CD4-positive, alpha-beta T cell treated with Interleukin-17A for 4 hours (primary cell): ENCODE measurements at places on chromosomes 6 and 20.

DNA sequence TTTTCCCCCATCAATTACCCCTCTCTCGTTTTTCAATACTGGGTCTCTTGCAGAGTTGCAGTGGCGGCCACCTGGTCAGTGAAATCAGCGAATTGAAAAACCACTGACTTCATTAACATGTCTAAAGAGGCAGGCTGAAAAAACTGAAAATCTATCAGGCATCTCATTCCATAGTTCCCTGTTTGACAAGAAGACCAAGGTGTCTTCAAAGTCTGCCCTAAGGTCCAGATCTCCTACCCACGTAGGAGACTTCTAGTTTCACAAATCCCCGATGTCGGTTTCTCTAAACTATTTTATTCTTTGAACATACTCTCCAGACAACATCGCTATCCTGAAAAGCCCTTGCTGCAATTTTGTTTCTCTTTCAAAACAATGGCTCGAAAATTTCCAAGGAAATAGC is 796 bp upstream of the TUBB start:
- no peak for DNase-seq

DNA sequence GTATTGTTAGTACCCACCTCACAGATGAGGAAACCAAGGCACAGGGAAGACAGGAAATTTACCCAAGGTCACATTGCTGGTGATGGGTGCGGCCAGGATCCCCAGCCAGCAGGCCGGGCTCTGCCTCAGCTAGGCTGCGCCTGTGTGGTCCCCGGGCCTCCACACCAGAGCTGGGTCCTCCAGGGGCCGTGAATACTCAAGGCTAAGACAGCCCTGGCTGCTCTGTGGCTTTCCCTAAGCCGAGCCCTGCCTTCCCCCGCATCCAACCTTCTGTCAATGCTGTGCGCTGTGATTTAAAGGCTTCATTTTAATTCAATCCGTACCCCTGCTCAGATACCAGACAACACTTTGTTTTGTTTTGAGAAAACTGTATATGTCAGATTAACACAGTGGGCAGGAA is 246.7 kb downstream of the TTLL2 start:
- DNase-seq: no peak

- DNase-seq: no peak
Measured at GRCh38 chr6:54874349-54875048, 27.9 kb downstream of the FAM83B start.

DNA sequence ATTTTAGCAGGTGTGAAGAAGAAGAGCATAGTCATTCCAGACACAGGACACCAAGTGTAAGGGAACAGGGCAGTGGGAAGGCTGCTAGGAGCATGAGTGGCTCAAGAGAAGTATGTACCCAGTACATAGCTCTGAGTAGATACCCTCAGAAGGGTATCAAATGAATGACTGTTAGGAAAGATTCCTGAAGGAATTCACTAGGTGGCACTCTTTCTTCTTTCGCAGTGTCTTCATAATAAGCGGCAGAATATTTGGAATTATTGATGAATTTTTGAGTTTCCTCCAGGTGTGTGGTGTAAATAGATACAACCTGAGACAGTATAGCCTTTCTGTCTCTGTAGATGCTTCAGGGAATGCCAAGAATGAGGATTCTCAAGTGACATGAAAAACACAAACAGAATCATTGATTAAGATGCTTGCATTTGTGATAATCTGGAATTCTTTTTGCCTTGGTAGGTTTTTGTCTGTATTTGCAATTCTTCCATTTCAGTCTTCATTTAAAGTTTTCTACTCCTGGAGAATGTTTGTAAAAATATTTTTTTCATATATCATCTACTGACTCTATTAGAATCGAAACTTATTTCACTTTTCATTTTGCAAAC is 264.3 kb upstream of the RIMS1 start:
- DNase-seq: no peak

DNA sequence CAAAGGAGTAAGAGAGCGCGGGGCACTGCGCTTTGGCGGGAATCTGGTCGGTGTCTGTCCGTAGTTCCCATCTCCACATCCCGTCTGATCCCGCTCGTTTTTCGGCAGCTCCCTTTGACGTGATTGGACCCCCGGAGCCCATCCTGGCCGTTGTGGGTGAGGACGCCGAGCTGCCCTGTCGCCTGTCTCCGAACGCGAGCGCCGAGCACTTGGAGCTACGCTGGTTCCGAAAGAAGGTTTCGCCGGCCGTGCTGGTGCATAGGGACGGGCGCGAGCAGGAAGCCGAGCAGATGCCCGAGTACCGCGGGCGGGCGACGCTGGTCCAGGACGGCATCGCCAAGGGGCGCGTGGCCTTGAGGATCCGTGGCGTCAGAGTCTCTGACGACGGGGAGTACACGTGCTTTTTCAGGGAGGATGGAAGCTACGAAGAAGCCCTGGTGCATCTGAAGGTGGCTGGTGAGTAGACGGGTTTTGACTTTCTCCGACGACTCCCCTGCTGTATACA is 1.4 kb downstream of the BTN1A1 start:
- DNase-seq: peak; percentile 61

DNA sequence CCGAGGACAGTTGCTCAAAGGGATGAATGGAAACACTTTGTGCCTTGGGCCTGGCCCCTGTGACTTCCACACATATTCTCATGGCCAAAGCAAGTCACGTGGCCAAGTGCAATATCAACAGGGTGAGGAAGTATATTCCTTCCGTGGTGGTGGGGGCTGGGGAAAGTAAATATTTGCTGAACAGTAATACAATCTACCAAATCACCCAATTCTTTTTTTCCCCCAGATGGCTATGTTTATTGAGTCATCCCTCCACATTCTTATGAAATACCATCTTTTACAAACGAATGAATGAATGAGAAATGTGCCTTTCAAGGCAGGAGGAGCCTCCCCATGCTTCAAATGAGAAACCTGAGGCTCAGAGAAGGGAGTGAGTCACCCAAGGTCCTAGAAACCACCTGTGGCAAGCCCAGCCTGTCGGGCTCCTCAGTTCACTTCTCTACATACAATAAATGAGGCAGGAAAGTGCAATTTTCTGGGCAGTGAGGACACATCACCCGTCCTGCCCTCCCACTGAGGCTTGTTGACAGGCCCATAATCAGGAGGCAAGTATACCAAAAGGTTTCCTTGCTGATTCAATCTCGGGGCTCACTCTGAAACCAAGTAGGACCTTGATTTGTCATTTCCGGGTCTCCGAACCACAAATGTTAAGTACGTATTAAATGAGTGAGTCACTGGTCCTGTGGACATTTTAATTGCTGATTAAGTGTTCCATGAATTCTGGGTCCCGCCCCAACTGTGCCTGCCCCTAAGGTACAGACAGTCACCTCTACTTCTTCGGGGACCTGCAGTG is 25.3 kb upstream of the TOP1 start:
- DNase-seq: peak; percentile 66

DNA sequence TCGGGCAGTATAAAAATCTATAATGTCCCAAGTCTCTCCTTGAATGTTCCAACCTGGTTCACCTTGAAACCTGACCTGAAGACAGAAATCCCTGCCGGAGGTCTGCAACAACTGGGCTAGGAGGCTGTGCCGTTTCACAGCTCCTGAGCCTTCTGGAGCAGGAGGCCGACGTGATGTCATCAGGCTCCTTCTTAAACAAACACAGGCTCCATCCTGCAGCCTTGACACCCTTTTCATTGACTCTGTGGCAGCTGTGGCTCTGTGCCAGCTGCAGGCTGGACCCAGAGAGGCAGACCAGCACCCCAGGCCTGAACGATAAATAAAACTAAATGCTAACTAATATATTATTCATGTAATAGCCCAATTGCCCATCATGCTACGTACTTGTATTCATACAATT is 483.9 kb downstream of the CD83 start:
- no peak for DNase-seq

DNA sequence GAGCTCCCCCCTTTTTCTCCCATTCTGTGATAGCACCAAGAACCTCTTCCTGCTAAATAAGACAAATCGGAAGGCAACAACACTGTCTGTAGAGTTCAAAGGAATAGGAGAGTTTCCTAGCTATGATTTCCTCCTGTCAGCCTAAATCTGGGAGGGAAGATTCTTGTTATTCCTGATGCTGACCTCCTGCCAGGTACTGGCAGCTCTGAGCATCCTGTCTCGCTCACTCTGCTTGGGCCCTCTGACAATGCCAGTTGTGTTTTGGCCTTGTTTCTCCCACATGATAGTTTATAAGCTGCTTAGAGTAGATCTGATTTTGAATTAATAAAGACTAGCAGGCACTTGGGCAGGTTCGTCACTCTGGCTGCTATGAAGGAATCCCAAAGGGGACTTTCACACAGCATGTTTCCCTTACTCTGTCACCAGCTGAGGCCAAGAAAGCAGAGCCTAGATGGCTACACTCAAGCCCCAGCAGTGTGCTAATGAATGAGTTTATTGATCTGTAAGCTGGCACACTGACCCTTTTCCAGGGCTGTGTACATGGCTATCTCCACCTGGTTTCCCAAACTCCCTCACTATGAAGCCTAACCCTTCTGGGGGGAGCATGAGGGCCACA is 52.3 kb downstream of the UQCC1 start:
- no peak for DNase-seq

DNA sequence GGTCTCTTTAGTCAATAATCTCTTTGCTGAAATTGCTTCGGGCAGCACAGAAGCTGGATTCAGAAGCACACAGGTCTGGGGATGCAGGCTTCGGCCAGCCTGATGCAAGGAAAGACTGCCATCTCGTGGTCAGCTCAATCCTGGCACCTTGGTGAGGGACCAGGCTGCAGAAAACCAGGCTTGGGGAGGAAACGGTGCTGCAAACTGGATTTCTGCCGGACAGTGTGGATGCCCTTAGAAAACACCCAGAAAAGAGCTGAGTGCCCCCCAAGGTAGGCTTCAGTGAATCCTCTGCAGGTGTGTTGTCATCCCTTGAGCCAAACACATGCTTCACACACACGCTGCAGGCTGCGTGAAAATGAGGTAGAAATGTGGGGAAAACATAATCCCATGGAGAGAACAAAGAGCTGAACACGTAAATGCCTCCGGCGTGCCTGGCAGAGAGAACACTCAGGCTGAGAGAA is 89.8 kb upstream of the PAX1 start:
- peak; percentile 42 for DNase-seq

DNA sequence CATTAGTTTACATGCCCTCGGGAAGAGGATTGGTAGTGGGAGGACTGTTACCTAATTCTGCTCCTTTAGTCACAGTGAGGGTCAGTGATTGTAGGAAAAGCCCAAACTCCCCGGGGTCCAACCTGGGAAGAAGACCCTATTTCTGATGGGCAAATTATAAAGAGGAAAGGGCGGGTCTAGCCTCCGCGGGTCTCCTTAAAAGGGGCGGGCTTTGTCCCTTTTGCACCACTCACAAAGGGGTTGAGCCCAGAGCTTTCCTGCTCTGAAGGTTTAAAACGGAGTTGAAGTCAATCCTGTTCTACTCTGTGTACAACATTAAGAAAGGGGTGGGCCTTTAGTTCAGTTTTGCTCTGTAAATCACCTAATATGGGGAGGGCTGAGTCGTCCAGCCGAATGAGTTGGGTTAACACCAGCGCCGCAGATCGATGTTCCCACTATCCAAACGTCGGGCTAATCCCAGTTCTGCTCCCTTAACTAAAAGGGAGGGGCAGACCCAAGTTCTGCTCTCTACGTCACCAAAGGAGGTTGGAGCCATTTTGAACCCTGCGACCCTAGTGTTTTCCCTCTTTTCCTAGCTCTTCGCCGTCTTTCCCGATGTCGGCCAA is 920 bp upstream of the RNF5 start:
- DNase-seq: peak; percentile 57

DNA sequence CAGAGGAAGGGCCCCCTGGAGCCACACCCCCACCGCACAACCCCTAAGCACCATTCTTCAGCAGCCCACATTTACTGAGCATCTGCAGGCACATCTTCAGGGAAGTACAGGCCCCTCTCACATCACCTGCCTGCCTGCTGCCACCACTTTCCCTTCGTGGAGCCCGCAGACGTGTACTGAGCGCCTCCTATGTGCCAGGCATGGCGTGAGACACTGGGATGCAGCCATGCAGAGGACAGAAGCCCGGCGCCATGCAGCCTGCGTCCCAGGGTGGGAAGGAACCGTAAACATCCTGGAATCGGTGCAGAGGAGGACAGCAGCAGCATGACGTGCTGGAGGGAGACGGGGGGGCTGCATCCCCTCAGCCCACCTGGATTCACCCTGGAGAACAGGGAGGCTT is 78.1 kb downstream of the GRM4 start:
- DNase-seq: no peak

- DNase-seq: peak; percentile 23
Measured at GRCh38 chr6:163170294-163170883, 244.1 kb upstream of the QKI start.

DNA sequence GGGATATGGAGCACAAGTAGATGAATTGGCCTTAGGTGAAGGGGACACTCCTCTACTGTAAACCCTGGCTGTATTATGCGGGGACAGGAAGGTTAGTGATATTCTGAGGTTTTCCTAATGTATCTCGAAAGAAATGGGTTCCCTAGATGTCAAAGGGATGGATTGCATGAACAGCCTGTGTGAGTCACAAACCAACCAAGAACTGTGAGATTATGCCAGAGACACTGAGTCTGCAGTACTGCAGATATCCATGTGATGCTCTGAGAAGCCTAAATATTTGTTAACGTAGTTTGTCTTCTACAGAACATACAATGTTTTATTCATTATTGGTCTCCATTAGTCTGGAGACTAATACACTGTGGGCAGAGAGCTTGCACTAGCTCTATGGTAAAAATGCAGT is 182.2 kb downstream of the AKAP7 start:
- no peak for DNase-seq

DNA sequence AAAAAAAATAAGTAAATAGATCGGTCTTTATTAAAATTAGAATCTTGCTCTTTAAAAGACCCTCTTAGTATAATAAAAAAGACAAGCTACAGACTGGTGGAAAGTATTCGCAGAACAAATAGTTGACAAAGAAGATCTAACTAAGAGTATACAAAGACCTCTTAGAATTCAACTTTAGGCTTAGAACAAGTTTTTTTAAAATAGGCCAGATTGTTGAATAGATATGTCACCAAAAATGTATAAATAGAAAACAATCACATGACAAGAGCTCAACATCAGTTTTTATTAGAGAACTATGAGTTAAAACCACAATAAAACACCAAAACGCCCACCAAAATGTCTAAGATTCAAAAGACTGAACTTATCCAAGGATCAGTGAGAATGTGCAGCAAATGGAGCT is 632.7 kb upstream of the PTCHD4 start:
- no peak for DNase-seq

- no peak for DNase-seq
Measured at GRCh38 chr6:112253498-112253840, 898 bp downstream of the LAMA4 start.

- DNase-seq: no peak
Measured at GRCh38 chr6:3913958-3914337, 64.8 kb downstream of the FAM50B start.

DNA sequence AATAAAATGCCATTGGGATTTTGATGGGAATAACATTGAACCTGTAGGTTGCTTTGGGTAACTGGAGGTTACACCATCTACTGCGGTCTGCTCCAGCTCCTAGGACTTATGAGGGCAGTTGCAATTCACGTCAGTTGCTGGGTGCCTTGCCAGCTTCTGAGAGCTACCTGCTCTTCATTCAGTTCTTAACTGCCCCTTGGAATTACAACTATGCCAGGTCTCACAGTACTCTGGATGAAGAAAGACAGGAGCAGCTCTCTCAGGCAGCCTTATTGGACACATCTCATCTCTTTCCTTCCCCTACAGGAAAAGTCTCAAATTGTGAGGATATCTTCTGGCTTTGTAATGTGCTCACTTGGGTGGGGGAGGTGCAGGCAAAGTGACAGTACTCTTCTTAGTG is 1643.3 kb downstream of the GRIK2 start:
- no peak for DNase-seq
